Activated CD8-positive, alpha-beta memory T cell treated with anti-CD3 and anti-CD28 coated beads for 36 hours (primary cell): ENCODE measurements at places on chromosomes 6 and 20. TPM values are rescaled to one million over a fixed set of nuclear protein-coding genes. Genes with fewer than 3 reads are reported as not detected.

TBPL1 gene
- total RNA-seq: 50.9 TPM

CD2AP gene
- 29.3 TPM for total RNA-seq

LST1 gene
- total RNA-seq: 16.3 TPM

MCHR2 gene
- total RNA-seq: not detected
